ENCODE measurements at places on chromosomes 13 and 19.

DNA sequence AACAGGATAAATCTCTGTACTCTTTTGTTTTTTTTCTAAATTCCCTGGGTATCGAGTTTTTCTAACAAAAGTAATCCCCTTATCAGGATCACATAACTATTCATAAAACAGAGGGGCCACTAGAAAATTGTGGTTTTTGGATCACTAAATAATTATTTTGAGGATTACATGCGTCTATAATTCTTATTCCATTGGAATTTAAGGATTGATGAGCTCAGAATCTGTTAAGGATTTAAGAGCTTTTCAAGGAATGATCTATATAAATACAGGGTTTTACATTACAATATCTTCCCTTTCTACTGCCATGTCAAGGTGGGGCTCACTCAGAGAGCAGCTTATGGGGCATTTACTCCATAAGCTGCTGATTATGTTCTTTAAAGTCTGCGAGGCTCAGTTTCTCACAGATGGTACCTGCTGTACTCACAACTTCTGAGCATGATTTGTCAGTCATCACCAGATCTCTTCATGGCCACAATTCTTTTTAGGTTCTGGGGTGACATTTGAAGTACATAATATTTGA lies 449.8 kb downstream of the PCDH17 start:
- no peak for DNase-seq

GRCh38 chr13:111281751-111282311 lies 38.6 kb upstream of the TEX29 start:
- DNase-seq, result no peak

- DNase-seq, result no peak
Measured at GRCh38 chr19:3712663-3713611, 4.8 kb downstream of the TJP3 start.

- no peak for DNase-seq
Measured at GRCh38 chr13:28100150-28101121, at the start of gene FLT3. Gene FLT3 (minus strand): TSS chr13:28100576. CDS start chr13:28100510, 66 bp downstream.

DNA sequence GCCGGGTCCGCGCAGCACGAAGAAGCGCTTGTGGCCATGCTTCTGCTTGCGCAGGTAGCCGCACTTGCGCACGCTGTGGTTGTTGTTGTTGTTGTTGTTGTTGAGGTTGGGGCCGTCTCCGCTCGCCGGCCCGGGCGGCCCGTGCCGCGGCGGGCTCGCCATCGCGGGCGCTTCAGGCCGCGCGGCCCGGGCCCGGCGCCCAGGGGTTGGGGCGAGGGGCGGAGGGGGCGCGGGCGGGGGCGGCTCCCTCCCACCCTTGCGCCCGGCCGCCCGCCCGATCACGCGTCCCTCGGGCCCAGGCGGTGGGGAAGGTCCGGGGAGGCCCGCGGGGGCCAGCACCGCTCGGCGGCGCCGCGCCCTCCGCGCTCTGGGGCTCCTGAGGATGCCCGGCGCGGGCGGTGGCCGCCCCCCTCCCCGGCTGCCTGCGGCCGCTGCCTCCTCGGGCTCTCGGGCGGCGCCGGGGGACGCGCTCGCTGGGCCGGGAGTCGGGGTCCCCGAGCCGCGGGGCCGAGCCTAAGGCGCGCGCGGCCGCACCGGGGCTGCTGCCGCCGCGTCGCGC lies 412 bp downstream of the IRS2 start:
- DNase-seq, result no peak

GRCh38 chr13:41408121-41408520 lies 49.2 kb upstream of the RGCC start:
- no peak for DNase-seq

DNA sequence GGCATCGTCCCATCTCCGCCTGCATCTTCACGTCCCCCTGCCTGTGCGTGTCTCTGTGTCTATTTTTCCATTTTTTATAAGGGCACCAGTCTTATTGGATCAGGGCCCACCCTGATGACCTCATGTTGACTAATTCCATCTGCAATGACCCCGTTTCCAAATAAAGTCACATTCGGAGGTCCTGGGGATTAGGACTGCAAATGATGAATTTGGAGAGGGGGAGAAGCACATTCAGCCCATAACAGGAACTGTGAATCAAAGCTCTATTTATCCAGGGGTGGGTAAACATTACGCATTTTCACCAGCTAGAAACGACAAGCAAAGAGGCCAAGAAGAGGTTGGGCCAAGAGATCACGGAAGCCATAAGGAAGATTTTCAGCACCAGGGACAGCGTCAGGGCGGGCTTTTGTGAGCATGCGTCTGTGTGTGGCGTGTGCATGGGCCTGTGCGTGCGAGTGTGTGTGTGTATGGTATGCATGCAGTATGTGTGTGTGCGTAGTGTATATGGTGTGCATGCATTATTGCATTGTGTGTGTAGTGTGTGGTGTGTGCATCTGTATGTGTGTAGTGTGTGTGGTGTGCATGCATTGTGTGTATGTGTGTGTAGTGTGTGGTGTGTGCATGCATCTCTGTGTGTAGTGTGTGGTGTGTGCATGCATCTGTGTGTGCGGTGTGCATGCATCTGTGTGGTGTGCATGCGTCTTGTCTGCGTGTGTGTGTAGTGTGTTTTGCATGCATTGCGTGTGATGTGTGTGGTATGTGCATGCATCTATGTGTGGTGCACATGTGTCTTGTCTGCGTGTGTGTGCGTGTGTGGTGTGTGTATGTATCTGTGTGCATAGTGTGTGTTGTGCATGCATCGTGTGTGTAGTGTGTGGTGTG lies 19.6 kb downstream of the CELF5 start:
- DNase-seq, result peak; percentile 84

- peak; percentile 97 for DNase-seq
Measured at GRCh38 chr19:51407511-51408131, 9.8 kb downstream of the SIGLEC10 start.

GRCh38 chr19:39539165-39539517 lies 820 bp downstream of the EID2 start:
- DNase-seq, result peak; percentile 56

GRCh38 chr13:97307118-97307881 lies 85.2 kb downstream of the MBNL2 start:
- DNase-seq, result peak; percentile 2

- no peak for DNase-seq
Measured at GRCh38 chr19:4582980-4583842, 23.7 kb upstream of the SEMA6B start.

DNA sequence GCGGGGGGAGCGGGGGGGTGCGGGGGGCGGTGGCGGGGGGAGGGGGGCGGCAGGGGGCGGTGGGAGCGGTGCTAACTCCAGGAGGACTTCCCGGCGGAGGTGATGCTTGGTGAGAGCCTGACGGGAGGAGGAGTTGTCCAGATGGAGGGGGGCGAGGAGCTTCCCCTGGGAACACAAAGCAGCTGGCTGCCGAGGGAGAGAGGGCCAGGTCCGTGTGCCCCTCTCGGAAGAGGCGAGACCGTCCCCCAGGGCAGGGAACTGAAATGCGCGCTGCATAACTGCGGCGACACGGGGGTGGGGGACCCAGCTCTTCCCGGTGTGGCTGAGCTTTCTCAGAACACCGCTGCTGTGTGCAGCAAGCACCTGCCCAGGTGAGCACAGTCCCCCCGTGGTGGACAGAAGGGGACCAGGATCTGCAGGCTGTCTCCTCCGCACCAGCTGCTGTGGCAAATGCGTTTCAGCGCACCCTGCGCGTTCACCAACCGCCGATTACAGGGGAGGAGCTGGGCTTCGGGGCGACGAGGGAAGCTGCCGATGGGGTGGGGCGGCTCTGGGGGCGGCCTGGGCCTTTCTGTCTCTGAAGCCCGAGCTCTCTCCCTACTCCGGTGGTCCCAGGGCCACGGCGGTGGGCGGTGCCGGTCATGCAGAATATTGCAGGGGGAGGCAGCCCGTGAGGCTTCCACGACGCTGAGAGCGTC lies 54.7 kb upstream of the F7 start:
- DNase-seq, result no peak

DNA sequence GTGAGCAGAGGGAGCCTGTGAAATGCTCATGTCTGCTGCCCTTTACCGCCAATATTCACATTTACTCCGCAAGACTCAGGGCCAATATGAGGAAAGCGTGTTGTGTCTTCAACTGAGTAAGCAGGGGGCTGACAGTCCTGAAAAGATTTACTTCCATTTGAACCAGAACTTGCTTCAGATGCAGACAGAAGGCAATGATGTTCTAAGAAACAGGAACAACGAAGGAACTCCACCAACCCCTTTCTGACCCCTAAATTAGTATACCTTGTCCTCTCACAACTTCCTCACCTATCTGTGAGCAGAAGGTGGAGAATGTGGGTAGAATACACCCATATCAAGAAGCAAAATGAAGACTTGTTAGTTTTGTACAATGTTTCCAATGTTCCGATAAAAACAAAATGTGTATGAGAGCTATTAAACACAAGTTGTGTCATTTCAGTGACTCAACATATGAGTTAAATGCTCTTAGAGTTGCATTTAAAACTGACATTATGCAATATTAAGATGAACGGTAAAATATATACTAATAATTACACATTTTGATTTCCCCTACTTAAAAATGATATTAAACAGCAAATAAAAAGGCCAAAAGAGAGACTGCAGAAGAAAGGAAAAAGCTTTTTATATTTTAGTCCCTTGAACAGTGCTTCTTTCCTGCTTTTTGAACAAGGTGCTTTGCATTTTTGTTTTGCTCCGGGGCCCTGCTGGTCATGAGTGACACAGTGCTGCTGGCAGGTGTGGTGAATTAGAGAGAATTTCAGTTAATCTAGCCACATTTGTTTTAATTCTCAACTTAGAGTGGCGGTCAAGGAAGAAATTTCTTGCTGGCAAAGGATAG lies 16.0 kb downstream of the TMEM272 start:
- peak; percentile 86 for DNase-seq

DNA sequence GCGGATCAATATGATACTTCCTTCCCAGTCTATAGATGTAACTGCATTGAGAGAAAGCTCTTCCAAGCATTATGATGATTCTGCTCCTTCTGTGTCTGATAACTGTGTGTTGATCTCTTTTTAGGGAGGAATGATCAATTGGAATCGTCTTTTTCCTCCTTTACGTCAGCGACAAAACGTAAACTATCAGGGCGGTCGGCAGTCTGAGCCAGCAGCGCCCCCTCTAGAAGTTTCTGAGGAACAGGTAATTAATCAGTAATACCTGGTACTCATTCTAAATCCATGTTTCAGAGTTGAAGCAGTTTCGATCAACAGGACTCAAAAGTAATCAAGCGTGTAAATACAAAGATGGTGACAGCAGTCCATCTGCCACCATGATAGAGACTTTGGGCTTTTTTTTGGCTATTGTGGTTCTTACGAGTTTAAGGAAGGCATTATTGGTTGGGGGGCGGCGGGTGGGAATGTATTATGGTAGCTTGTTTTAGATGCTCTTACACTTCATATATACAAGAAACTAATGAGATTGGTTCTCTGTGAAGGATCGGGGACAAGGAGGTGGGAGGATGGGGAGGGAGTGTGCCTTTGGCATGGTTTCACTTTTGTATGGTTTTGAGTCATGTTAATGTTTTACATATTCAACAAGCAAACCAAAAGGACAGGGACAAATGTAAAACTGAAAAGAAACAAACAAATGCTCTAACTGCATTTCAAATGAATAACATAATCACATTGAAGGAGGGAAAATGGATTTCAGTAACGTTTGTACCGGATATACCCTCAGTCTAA lies 60.7 kb upstream of the GPR183 start:
- no peak for DNase-seq

DNA sequence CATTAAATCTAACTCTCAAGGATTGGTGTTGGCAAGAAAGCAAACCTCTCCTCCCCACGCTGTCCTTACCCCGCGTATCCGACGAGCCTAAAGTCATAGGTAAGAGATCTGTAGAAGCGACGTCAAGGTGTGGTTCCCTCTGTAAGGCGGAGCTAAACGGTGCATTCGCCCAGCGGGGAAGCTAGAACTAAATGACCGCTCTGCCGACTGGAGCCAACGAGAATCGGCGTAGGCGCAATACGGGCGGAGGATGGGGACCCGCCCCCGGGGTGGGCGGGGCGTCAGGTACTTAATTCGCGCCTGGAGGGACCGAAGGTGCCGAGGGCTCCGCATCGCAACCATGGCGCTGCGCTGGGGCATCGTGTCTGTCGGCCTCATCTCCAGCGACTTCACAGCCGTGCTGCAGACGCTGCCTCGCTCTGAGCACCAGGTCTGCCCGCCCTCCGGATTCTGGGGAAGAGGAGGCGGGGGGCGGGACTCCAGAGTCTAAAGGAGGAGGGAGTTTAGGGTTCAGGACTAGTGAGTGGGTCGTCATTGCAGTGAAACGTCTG lies at the start of gene DHDH:
Gene DHDH, plus strand, starts transcription at position 318 of the 551 bp plus-strand sequence. Its CDS starts 23 bp downstream, at position 341.
- peak; percentile 96 for DNase-seq

- DNase-seq, result no peak
Measured at GRCh38 chr13:114142640-114143490, 10.4 kb upstream of the RASA3 start.
